Midbrain (tissue), 1 donor: ENCODE measurements at places on chromosomes 5 and 9.
A peak's percentile ranks its signal among the peaks of the same experiment; 100 is the strongest.

DNA sequence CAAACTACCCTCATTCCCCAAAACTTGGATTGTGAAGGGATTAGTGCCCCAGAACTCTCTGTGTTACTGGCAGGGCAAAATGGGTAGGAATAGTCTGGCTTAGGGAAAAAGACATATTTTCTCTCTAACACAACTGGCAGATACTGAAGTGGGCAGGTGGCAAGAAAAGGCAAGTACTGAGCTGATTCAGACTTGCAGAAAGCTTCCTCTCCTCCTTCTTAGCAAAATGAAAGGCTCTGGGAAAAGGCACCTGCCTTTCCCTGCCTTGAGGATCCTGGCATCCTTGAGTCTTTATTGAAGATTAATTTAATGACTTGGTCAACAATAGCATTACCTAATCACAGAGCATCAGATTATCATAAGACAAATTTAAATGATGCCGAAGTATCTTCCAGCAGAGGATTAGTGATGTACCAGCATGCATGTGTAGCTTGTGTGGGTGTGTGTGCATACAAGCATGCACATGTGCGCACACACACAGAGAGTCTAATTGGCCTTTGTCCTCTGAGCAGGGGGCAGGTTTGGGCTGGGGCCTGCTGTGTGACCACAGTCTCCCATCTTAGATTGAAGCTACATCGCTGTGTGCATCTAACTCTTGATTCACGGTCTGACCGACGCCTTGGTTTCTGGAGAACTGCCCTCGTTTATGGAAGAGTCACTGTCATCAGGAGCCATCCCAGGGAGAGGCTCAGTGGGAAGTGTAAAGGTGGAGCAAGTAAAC, 294.8 kb downstream of the AOPEP start:
- DNase-seq: no peak

DNA sequence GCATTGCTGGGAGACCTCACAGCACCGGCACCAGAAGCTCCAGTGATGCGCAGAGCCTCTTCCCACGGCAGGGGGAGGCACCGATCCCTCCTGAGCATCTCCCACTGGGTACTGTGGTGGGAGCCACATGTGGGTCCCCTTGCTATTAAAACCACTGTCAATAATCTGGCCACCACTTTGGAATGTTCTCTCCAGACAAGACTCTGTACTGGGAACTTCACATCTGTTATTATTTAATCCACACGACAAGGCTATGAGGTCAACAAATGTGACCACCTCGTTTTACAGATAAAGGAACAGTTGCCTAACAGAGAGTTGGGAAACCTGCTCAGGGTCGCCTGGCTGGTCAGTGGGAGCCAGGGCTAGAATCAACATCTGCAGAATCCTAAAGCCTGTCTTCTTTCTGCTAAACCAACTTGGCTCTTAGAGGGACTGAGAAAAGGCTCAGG, 72.7 kb downstream of the EPB41L4B start:
- DNase-seq: no peak

GRCh38 chr9:133439337-133439736, 17.2 kb downstream of the ADAMTS13 start:
- no peak for DNase-seq

DNA sequence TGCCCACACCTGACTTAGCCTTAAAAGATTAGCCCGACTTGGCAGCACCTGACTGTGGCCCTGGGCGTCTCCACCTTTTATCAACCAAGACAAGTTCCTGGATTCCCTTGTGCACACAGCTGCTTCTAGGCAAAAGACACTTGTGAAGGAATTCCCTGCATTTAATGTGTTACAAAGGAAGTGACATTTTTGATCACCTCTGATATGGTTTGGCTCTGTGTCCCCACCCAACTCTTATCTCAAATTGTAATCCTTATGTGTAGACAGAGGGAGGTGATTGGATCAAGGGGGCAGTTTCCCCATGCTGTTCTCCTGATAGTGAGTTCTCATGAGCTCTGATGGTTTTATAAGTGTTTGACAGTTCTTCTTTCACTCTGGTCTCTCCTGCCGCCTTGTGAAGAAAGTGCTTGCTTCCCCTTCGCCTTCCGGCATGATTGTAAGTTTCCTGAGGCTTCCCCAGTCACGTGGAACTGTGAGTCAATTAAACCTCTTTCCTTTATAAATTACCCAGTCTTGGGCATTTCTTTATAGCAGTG, 2.6 kb upstream of the CPEB4 start:
- no peak for DNase-seq

DNA sequence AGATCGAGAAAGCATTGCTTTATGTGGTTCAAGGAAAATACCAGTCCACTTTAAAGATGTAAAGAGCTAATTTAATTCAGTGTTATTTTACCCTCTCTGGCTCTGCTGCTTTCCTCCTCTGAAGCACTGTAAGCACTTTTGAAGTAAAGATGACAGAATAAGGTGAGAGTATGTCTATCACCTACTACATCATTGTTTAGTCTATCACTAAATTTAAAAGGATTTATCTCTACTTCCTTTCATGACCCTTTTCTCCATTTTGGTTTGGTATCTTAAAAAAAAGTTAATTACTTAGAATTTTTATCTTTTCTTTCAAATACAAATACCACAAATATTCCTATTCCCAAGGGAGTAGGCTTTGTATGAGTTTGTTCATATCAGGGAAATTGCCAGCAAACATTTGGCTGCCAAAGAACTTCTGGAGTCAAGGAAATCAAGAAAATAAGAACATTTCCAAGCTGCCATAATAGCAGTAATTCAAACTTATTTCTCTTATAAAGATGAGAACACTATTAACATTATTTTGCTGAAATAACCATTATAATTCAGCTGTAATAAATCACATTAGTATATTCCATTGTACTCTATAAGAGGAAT, 77.8 kb downstream of the SLC38A9 start:
- no peak for DNase-seq

GRCh38 chr5:41844502-41844901, 25.7 kb downstream of the OXCT1 start:
- DNase-seq: no peak

GRCh38 chr9:120868339-120868675, 8.7 kb downstream of the PHF19 start:
- DNase-seq: no peak

- no peak for DNase-seq
These were observed 29.8 kb downstream of the FUBP3 start for GRCh38 chr9:130609163-130609562.

GRCh38 chr9:128554155-128554862, 1.9 kb downstream of the SPTAN1 start:
- DNase-seq: no peak

GRCh38 chr5:152376886-152377285, 28.2 kb downstream of the NMUR2 start:
- peak; percentile 43 for DNase-seq

DNA sequence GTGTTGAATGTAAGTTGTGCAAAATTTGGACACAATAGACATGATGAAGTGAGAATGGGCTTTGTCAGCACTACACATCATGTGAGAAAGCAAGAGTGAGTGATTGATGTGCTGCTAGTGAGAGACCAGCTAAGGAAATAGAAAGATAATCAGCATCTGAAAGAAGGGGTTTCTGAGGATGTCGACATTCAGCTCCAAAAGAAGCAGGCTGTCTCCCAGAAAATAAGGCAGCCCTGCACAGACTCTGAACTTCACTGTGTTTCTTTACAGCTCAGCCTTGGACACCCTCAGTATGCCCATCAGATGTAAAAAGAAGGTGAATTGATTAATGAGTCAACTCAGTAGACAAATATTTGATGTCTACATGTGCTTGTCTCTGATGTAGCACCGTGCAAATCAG, 80.8 kb upstream of the ADCY2 start:
- no peak for DNase-seq

- no peak for DNase-seq
These were observed 89.2 kb upstream of the LMX1B start for GRCh38 chr9:126524353-126525077.

DNA sequence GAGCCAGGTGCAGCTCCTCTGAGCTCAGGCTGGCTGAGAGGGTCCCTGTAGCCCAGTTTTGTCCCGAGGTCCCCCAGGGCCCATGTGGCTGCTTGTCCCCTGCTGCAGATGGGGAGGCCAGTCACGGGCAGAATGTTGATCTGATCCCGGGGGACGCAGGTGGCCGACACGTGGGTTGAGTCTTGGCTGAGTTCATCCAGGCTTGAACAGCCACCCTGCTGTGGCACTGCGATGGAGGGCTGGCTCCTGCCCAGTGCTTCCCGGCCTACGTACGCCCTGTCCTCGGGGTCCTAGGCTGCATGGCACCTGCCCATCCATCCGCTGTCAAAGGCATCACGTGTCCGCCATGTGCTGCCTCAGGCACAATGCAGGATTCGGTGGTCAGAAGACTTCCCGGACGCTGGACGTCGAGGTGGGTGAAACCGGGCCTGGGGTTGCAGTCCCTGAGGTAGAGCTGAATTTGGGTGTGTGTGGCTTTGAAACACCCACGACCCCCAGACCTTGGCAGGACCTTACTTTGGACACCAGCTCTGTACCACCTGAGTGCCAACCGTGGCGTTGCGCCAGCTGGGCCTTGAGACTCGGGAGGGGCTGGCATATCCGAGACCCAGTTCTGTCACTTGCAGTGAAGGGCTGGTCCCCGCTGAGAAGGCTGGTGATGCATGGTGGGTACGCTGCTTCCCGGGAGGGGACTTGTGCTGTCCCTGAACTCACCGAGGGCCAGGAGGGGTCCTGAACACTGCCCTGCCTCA, 22.3 kb downstream of the RXRA start:
- DNase-seq: peak; percentile 42

- DNase-seq: no peak
These were observed 46.8 kb upstream of the STXBP1 start for GRCh38 chr9:127565231-127565630.

DNA sequence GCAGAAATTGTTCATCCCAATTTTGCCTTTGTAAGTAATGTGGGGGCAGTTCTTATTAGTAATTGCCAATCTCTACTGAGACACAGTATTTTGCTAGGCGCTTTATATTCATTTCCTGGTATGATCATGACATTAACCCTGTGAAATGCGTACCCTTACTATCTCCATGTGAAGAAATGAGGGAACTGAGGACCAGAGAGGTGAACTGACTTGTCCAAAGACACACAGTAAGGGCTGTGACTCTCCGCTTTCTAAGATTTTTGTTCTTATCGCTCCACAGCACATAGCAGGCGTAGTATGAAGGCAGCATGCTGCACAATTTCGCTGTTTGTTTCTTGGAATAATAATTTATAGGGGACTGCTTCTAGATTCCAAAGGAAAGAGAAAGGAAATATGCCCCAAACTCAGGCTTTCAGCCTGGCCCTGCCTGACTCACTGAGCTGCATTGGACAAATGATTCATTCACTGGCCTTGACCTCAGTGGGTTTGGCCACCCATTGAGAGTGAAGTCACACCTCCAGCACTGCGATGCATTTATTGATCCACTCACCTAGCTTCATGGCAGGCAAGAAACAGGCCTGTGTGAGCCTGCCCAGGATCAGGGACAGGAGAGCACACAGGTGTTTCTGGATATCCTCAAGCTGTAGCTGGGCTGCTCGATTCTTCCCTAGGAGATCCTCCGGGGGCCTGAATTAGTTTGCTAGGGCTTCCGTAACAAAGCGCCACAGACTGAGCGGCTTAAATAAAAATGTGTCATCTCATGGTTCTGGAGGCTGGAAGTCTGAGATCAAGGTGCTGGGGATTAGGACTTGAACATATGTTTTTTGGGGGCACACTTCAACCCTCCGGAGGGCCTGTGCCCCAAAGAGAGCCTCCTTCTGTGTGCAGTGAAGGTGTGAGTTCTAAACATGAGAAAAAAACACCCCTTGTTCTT, 7.2 kb upstream of the DUSP1 start:
- no peak for DNase-seq

GRCh38 chr9:125969462-125969861, 222.3 kb downstream of the PBX3 start:
- DNase-seq: no peak

DNA sequence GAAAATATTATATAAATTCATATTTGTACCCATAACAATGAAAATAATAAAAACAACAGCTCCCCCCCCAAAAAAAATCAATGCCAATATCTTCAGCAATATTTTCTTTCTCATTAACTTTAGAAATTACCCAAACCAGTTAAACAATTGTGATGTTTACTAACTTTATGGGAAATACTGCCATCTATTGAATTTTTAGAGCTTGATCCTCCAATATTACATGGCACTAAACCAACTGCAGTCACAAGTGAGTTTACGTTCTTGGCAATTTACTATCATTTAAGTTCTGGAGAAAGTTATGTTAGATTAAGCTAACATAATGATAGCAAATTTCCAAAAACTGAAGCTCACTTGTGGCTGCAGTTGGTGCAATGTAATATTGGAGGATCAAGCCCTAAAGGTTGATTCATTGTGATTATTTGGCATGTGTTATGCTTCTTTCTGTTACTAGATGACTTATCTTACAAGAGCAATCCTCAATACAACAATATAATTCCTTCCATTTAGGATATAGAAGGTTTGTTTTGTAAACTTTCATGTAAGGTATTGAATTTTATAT, 379.5 kb downstream of the CDH18 start:
- peak; percentile 13 for DNase-seq

DNA sequence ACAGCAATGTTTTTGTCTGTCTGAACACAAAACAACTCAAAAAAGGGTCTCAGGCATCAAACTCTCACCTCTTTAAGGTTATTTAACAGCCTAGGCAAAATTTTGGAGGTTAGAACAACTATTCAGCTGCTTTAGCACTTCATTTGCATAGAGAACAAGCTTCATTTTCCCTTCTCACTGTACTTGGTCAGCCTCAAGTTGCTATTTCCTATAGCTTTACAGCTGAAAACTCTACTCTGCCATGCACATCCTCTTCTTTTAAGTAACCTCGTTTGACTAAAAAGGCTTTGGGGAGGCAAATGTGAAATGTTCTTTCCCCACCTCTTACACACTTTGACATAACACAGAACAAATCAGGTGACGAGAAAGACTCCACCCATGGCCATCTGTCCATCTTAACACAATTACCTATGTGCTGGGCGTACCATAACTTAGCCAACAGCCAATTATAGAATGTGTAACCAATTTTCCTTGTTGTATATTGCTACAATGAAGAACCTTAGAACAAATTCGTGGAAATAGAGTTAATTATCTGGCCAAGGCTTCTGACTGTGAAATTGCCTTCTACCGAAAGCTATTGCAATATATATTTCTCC, 195.7 kb downstream of the DCP2 start:
- DNase-seq: no peak
